COR-L47 (cell line): ENCODE measurements at places on chromosomes 12 and 14.

DNA sequence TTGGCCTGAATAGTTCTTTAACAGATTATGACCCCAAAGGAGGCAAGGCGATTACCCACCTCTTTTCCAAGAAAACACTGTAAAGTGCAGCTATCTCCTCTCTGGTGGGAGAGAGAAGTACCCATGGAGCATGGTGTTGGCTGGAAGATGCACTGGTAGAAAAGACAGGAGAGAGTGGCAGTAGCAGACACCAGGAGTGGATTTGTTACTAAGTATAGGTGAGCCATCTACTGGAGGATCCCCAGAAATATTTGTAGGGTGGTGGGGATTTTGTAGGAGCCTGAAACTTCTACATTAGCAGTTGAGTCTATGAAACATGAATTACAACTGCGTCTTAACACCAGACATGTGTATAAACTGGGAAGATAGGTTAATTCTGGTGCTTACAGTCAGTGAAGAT is 148.0 kb downstream of the SLC38A4 start:
- no peak for DNase-seq

DNA sequence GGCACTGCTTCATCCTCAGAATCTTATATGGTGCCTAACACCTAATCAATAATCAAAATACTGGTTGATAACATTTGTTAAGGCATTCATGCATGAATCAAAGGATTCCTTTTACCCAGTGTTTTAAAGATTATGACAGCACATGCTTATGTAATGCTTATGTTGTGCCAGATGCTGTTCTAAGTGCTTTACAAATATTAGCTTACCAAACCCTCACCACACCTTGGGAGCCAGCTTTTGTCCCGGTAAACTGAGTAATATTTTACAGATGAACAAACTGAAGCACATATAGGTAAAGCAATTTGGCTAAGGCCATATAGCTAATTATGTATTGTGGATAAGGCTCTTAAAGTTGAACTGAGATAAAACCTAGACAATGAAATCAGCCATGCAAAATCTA is 209.2 kb downstream of the ALX1 start:
- peak; percentile 50 for DNase-seq

DNA sequence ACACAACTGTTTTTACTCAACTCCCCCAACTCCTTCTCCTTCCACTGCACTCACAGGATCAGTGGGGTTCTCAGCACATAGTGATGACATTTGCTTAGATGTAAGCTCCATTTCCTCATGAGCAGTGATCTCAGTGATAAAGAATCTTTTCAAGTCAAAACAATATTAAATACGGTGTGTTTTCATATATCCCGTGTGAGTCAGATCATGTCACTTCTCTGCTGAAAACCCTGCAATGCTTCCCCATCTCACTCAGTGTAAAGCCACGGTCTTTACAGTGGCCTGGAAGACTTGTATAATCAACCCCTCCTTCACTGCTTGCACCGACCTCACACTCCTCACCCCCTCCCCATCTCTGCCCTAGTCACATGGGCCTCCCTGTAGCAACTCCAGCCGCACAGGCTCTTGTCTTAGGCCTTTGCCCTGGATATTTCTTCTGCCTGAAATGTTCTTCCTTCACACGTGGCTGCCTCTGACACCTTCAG is 149.7 kb upstream of the ARHGAP5 start:
- DNase-seq, result no peak

DNA sequence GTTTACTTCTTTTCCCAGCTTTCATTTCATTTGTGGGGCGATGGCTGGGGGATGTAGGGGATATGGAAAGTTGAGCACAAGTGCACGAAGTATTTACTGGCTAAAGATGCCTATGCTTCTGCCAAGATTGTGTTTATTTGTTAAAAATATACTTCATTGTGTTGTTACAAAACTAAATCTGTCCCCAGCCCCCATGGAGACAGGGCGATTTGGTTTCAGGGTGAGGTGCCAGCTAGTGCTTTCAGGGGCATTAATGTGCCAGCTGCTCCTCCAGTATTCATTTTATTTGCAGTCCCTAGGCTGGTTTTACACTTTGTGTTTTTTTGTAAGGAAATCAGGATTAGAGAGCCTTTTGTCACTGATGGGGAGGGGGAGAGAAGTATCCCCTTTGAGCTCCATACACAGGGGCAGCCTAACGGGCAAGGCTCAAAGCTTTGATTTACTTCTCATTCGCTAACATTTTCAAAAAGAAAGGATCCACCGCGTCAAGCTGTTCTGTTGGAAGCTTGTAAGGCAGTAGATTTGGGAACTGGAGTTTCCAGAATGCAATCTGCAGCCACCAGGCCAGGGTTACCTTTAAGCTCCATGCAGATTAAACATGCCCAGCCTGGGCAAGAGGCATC is 198.7 kb upstream of the PLEKHG7 start:
- DNase-seq, result no peak

DNA sequence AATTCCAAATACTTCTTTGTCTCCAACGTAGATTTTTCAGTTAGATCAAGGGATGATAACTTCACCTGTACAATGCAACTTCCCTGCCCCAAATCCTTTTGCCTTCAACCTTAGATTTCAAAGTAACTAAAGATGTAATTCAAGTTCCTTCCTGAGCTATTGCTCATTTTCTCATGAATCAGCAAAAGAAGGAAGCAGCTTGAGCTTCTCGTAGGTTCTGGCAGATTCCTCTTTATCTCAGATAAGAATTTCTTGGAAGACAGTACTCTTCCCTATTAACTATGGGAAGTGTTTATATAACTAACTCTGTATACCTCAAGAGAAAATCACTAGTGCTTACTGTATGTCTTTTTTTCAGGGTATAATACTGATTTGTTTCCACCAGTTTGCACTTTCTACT is 203.8 kb downstream of the RASSF9 start:
- no peak for DNase-seq

GRCh38 chr14:38158468-38158867 is 49.2 kb upstream of the SSTR1 start:
- no peak for DNase-seq

DNA sequence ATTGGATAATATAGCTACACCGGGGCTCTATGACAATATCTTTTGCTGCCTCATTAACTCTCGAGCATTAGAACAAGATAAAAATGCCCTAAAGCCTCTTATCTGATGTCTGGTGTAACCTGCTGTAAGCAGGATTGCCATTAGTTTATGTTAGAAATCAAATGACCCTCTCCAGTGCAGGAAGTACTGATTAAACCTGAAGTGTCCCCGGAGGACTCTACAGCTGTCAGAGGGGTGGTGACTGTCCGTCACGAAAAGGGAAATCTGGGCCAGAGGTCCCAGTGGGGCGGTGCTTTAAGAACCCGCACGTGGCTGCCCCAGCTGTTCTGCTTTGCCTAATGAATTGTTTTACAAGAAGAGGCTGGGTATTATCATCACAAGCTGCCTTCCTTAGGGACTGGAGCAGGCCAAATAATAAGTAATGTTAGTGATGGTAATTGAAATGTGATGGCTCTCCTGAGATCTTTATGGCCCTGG is 55.7 kb downstream of the LIN52 start:
- DNase-seq, result no peak

GRCh38 chr14:89198544-89199329 is 218.3 kb downstream of the FOXN3 start:
- DNase-seq, result no peak

DNA sequence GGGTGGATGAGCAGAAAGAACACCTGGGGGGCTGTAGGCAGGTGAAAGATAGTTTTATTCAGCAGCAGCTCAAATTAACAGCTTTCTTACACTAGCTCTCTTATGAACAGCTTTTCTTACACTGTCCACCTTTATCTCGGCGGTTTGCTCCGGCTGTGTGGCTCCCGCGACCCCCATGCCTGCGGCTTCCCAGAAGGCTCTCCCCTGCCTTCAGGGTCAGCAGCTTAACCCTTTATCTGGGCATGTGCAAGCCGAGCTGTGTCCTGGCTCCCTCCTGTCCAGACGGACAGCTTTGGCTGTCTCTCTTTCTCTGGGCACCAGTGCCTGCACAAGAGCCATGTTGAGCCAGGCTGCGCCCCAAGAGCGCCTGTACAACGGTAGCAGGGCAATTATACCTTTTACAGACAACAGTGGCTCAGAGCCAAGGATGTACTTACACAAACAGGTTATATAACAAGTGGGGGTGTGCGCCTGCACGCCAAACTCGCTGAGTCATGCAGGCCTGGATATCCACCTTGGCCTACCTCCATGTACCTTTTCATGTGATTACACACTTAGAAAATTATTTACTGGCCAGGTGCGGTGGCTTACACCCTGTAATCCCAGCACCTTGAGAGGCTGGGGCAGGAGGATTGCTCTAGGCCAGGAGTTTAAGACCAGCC is 28.5 kb upstream of the KLHL42 start:
- DNase-seq, result no peak

DNA sequence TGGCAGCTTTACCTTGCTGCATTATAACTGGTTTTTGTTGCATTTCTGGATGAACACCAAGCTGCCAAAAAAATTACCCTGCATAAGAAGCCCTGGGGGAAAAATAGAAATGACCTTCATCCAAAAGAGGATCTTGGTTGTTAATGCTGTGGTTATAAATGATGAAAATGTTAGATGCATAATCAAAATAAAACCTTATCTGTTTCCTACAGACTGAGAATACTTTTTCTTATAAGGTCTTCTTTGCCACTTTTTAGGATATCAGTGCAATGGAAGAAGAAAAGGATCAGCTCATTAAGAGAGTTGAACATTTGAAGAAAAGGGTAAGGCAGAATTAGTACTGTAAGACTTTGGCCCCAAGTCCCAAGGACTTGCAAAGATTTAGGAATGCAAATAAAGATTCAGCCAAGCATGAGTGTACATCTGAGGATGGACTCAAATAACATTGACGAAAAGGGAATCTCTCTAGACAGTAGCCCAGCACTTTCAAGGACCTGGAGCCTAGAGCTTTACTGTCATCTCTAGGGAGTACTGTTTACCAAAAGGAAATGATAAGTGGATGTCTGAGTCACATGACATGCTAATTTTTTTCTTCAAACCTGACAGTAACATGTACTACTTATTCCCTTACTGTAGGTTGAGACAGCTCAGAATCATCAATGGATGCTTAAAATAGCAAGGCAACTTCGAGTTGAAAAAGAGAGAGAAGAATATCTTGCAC is 10.7 kb downstream of the IFT81 start:
- DNase-seq, result no peak

- DNase-seq, result no peak
These were observed 27.9 kb downstream of the RHOF start for GRCh38 chr12:121765573-121765972.

DNA sequence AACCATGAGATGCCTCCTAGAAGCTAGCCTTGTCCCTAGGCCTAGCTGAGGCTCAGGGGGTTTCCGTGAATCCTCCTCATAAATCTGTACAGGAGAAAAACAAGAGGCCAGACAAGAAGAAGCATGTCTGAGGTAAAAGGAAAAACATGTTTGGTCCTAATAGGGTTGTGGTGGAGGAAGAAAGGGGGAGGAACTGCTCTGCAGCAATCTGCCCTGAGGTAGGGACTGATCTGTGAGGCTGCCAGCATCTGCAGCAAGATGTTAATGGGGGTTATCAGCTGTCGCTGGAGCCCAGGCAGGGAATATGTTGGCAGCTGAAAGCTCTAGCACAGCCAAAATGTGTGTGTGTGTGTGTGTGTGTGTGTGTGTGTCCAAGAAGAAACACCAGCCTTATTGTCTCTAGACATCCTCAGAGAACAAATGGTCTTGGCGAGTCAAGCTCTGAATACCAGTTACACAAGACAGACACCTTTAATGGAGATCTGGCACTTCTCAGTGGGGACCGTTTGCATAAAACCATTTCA is 218.5 kb downstream of the NUAK1 start:
- no peak for DNase-seq

DNA sequence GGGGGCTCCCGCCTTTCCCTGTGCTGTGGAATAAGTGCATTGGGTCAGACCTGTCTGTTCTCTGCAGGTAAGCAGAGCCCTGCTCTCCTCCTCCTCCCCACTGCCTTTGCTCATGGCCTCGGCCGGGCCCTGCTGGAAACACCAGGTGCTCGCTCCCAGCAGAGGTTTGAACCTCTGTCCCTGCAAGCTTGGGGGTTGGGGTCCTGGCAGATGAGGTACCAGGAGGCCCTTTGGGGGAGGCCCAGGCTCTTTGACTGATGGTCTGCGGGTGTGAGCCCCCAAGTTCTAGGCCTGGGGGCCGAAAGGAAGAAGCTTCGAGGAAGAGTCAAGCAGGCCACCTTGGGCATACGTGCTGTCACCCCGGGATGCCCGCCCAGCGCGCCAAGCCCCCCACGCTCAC is 22.1 kb upstream of the CEP170B start:
- DNase-seq, result no peak

- no peak for DNase-seq
These were observed 18.7 kb upstream of the CTDSP2 start for GRCh38 chr12:57865084-57865751.

DNA sequence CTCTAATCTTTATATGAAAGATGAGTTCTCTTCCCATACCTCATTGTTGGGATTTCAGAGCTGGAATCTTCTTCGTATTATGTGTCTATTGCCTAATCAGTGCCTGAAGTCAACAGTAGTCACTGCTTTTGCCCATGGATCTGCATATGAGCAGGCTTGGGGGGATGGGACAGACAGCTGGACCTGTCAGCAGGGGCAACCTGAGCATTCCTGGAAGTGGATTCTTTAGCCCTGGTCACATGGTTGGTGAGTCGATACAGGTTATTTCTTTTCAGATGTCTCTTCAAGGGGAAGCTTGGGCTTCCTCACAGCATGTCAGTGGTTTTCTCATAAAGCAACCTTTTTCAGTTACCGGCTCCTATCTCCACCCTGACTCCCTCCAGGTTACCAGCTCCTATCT is 97.3 kb upstream of the RBM19 start:
- DNase-seq, result no peak

GRCh38 chr12:14993117-14993516 is 20.3 kb downstream of the PDE6H start:
- DNase-seq, result no peak

GRCh38 chr12:100447381-100447780 is 26.3 kb upstream of the NR1H4 start:
- DNase-seq, result no peak

GRCh38 chr14:103710771-103711377 is 4.4 kb downstream of the XRCC3 start:
- peak; percentile 28 for DNase-seq

DNA sequence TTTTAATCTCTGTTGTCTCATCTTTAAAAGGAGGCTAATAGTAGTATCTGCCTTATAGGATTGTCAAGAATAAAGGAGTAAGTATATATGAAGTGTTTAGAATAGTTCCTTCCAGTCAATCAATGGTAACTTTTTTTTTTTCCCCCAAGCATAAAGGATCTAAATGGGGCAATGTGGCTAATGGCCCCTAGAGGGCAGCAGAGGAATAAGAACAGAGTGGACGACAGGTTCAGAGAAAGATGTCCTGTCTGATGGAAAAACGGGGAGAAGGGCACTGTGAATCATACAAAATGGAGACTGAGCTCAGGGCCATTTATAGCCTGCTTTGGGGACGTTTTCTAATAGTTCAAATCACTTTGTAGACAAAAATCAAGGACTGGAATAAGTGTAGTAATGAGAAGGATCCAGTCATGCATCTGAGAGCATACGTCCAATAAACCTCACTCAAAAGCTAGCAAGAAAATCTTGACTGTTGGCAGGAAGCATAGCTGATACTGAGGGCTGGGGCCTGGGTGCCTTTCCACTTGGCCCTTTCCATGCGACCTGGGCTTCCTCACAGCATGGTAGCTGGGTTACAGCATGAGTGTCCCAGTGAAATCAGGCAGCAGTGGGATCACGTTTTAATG is 51.3 kb downstream of the IFNG-AS1 start:
- peak; percentile 65 for DNase-seq

- DNase-seq, result no peak
These were observed 68.7 kb upstream of the PTPRR start for GRCh38 chr12:70989232-70989631.

- DNase-seq, result no peak
These were observed 35.0 kb downstream of the TGFB3 start for GRCh38 chr14:75946785-75947184.
